ENCODE measurements at places on chromosomes 13 and 19. TPM values are rescaled to one million over a fixed set of nuclear protein-coding genes. Genes with fewer than 3 reads are reported as not detected.

The FFAR1 gene
- total RNA-seq, result not detected

The TNFSF13B gene
- 0.48 TPM for total RNA-seq

DNA sequence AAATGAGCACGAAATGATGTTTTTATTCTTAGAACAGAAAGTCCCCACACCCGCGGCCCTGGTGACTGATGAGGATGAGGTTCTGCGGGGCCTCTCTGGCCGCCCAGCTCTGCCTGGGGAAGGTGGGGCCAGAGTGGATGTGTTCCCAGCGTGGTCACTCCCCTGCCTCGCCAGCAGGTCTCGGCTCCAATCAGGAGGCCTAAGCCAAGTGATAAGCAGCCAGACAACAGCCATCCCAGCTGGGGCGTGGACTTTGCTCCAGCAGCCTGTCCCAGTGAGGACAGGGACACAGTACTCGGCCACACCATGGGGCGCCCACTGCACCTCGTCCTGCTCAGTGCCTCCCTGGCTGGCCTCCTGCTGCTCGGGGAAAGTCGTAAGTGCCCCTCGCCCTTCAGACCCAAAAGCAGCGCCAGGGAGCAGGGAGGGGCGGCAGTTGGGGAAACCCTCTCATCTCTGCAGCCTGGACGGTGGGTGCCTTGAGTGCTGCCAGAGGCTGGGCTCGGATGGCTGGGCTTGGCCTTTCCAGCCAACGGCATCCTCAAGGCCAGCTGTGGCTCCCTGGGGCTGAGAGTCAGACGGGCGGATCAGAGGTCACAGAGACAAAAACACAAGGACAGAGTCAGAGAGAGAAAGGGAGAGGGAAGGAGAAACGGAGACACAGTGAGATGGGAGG is at the start of gene F10:
Gene F10, plus strand, starts transcription at position 250 of the 676 bp plus-strand sequence. Its CDS starts 57 bp downstream, at position 307.
- peak; percentile 92 for DNase-seq

The BEST2 gene
- not detected for total RNA-seq

- no peak for DNase-seq
Observed at GRCh38 chr19:29206453-29206852, 6.5 kb downstream of the UQCRFS1 start.

DNA sequence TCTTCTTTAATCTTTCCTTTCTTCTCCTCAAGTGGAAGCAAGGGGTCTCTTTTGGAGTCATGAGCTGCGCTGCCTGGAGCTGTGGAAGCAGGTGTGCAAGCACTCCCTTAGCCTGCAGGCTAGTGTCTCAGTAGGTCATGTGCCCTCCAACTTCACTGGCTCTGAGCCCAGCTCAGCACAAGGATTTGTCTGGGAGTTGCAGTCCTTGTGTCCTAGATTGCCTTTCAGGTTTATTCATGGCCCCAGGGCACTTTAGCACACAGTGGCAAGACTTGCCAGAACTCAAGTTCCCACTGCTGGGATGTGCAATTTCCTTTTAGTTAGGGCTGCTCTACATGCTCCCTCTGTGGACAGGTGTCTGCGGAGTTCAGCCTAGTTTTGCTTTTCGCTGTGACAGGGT is 211.7 kb downstream of the LIG4 start:
- no peak for DNase-seq

GRCh38 chr19:32859591-32859990 is 10.0 kb downstream of the SLC7A9 start:
- DNase-seq, result no peak

The SMIM44 gene
- total RNA-seq, result not detected

Data from hepatocyte (in vitro differentiated cells).